Activated CD4-positive, alpha-beta T cell treated with anti-CD3 and anti-CD28 coated beads for 4 hours (primary cell): ENCODE measurements at places on chromosomes 13 and 19.

DNA sequence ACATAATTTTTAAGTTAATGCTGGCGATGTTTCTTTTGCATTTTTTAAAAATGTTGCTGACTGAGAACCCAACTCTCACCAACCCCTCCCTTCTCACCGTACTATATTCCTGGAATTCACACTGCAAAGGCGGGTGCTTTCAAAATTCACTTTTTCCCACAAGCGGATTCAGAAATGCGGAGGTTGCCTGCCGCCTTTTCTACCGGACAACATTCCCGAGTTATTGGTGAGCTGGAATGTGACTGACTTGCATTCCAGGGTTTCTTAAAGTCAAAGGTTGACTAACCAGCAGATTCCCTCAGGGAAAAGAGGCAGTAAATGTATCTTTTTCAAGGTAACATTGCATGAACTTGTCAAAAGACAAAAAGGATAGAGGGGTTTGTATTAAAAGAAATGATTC, 113.3 kb downstream of the RAB20 start:
- DNase-seq: no peak

- DNase-seq: no peak
These were observed 13.5 kb downstream of the IL17D start for GRCh38 chr13:20716951-20717350.

GRCh38 chr13:23107665-23108064, 73.1 kb upstream of the SGCG start:
- DNase-seq: no peak

DNA sequence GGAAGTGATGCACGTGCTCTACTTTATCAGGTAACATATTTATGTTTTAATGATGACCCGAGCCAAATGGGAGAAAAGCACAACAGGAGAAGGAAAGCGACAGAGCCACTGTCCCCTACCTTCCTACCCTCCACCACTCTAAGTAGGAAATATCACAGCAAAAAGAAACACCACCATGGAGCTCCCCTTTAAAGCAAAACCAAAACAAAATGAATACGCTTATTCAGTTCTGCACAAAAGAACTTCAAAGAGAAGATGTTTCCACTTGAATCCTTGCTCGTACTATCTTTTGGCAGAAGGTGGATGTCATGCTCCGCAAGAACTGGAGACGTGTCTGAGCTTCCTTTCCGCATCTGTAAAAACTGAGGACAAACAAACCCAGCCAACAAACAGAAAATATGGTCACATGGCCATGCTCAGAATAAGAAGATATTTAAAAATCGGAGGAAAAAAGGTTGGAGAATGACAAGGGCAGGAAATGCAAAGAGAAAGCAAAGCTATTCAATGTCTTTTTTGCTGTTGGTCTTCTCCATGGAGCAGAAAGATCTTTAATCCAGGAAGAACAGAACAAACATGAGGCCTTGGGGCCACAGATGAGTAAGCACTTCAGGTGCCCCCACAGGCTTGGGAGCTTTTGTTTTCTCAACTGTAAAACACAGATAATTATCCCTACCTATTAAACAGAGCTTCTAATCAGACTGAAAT, 19.5 kb downstream of the N4BP2L1 start:
- DNase-seq: no peak

DNA sequence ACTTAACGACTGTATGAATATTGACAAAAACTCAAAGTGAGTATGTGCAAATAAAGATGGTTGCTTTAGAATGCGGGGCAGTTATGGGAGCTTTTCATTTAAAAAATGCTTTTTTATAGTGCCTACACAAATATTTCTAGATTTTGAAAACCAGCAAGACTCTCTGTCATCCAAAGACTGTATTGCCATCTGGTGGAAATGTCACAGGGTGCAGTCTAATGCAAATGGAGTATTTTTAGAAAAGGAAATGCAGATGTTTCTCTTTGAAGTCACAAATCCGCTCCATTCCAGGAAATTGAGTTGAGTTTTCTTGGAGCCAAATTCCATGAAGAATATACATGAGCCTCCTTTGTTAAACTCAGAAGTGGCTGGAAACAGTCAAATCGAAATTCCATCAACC, 2.3 kb upstream of the C1QTNF9B start:
- peak; percentile 43 for DNase-seq

- DNase-seq: no peak
These were observed 52.7 kb downstream of the PIBF1 start for GRCh38 chr13:72834601-72835000.

DNA sequence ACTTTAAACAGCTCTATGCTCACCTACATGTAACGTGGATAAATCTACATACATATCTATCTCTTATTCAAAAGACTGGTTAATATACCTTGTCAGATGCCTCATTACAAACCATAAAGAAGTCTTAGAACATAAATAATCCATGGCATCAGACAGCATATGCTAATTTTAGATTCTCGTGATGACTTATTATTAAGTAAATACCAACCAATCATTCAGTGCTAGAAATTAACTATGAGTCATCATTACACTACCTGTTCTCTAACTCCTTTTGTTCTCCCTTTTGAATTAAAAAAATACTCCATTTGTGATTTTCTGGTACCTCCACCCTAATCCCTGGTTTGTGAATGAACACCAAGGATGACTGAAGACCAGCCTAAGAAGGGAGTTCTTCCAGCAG, 754.3 kb upstream of the ARGLU1 start:
- no peak for DNase-seq

DNA sequence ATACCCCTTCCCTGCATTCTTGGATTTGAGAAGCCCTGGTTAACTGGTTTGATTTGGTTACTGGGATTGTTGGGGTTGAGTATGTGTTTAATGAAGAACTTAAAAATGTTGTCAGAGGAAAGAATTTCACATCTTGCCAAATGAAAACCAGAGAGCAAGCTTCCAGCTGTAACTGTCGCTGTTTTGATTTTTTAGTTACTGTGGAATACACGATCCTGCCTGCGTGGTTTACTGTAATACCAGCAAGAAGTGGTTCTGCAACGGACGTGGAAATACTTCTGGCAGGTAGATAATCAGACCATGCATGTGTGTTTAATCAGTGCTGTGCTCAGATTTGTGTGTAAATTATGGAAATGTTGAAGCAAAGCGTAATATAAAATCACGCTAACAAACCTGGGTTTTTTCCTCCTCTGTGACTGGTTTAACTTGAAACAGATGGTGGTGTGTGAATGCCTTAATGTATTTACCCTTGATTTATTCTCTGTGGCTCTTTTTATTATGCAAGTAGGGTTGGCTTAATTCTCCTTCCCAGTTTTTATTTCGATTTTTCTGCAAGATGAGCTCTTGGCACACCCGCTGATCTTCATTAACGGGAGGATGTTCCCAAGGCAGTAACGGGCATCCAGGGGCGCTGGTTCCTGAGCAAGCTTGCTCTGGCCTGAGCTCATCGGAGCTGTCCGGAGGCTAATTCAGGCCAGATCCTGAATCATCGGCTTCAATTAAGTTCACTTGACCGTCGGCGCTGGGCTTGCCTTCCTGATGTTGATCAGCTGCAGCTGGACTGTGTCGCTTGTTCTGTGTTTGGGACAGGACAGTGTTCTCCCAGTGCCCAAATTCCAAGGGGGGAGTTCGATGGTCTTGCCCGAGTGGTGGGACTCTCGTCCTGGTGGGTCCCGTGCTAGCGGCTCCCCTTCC, 16.0 kb downstream of the UPF1 start:
- DNase-seq: no peak

GRCh38 chr13:85368686-85369085, 430.5 kb downstream of the SLITRK6 start:
- DNase-seq: no peak
